ENCODE measurements at places on chromosomes 4 and X.

DNA sequence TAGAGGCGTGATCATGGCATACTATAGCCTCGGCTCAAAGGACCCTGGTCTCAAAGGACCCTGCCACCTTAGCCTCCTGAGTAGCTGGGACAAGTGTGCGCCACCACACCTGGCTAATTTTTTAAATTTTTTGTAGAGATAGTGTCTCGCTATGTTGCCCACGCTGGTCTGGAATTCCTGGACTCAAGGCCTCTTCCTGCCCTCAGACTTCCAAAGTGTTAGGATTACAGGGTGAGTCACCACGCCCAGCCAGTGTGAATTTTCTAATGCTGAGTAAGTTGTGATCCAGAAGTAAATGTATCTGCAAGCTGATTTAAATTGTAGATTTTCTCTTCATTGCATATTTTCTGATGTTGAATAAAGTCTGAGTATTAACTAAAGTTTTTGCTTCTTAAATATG is 2.6 kb upstream of the ZNF674 start:
- DNase-seq = no peak

GRCh38 chr4:189046642-189047041 is 894.0 kb upstream of the FRG1 start:
- DNase-seq = no peak

GRCh38 chr4:135485371-135485770 is 1283.8 kb upstream of the PABPC4L start:
- no peak for DNase-seq

DNA sequence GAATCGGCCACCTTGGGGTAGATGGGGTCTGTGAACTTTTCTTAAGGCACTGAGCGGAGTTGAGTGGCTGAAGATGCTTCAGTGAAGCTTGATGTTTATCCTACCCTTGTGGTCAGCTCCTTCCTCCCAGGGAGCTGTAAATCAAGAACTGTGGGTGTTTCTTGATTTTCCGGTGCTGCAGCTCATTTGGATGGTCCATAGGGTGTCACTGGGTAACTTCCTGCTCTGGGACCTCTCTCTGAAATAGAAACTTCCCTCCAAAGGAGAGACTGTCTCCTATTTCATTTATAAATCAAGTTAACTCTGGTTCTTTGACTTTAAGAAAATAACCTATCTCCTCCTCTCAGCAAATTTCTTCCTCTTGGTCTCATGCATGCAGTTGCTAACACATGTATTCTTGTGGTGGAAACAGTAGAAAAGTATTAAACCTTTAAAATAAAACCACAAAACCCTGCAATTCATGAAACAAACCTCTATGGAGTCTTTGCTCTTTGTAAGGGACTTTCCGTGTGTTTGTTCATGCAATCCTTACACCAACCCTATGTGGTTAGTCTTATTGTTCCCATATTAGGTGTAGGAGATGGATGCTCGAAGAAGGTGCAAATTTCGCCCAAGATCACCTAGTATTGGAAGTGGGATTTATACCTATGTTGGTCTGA is 110.3 kb downstream of the SHROOM3 start:
- DNase-seq = no peak

GRCh38 chr4:23613782-23614181 is 276.1 kb downstream of the PPARGC1A start:
- no peak for DNase-seq

DNA sequence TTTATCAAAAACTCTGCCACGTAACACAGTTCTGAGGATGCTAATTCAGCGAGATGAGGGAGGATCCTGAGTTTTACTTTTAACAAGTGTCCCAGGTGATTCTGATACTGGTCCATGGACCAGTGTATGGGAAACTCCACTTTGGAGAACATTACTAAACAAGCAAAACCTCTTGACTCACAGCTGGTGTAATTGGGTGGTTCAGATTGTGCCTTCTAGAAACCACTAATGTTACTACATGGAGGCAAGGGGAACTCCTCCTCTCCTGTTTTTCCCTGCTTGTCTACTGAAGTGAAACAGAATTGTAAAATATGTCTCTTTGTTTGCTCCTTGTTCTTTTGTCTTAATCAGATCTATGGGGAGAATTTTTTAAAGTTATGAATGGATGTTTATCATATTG is 62.6 kb downstream of the FRAS1 start:
- DNase-seq = no peak

GRCh38 chr4:137861682-137862081 is 329.4 kb upstream of the PCDH18 start:
- DNase-seq = no peak

GRCh38 chr4:183626168-183626567 is 32.8 kb downstream of the RWDD4 start:
- no peak for DNase-seq

GRCh38 chrX:16839852-16840460 is 30.2 kb downstream of the RBBP7 start:
- DNase-seq = no peak

GRCh38 chrX:113747274-113747973 is 836.5 kb upstream of the HTR2C start:
- DNase-seq = no peak

- DNase-seq = no peak
Measured at GRCh38 chrX:44330227-44330626, 13.2 kb downstream of the EFHC2 start.

- DNase-seq = no peak
Measured at GRCh38 chr4:105215609-105216313, 69.1 kb downstream of the TET2 start.

All from hypothalamus (tissue), 51 donors.